ENCODE measurements at places on chromosomes 11 and 22.

GRCh38 chr11:70915158-70915985 is 337.0 kb downstream of the SHANK2 start:
- no peak for DNase-seq

- peak; percentile 32 for DNase-seq
These were observed 8.5 kb downstream of the DCHS1 start for GRCh38 chr11:6646918-6647679.

- DNase-seq: no peak
These were observed 128.4 kb upstream of the RAG2 start for GRCh38 chr11:36726420-36726819.

GRCh38 chr22:35064664-35065063 is 1.3 kb upstream of the ISX start:
- no peak for DNase-seq

DNA sequence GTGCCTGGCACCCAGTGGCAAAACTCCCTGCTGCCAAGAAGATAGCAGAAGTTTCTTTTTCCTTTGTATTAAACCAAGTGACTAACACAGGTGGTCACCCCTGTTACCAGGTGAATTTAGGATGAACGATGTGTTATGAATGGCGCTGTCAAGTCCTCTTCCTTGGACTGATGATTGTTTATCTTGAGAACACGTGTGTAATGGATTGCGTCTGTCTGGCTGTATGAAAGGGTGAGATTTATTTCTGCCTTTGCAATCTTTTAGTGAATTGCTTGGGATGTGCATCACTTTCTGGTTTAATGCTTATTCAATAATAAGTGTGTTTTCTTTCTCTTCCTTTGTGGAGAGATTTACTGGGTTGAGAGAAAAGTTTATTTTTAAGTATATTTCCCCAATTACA is 36.5 kb downstream of the SDHD start:
- no peak for DNase-seq

DNA sequence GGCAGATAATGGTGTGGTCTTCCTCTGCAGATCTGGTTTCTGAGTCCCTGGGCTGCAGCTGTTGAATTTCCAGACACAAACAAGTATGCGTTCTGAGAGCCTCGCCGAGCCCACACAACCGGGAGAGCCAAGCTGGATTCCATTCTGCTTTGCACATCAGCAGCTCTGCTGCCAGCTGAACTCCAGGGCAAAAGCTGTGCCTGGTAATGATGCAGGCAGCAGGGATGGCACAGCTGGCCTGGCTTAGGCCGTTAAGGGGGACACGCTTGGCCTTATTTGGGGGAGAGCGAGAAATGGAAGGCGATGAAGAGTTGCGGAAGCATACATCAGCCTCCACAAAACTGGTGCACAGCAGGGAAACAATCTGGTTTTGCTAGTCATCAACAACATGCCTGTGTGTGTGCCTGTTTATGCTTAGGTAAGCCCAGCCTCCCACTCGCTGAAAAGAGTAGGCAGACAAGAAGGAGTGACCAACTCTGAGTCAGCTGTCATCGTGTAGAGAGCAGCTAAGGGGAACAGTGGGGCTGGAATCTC is 25.1 kb downstream of the ADAMTS8 start:
- DNase-seq: peak; percentile 87

GRCh38 chr11:43130616-43131015 is 181.2 kb upstream of the API5 start:
- no peak for DNase-seq

DNA sequence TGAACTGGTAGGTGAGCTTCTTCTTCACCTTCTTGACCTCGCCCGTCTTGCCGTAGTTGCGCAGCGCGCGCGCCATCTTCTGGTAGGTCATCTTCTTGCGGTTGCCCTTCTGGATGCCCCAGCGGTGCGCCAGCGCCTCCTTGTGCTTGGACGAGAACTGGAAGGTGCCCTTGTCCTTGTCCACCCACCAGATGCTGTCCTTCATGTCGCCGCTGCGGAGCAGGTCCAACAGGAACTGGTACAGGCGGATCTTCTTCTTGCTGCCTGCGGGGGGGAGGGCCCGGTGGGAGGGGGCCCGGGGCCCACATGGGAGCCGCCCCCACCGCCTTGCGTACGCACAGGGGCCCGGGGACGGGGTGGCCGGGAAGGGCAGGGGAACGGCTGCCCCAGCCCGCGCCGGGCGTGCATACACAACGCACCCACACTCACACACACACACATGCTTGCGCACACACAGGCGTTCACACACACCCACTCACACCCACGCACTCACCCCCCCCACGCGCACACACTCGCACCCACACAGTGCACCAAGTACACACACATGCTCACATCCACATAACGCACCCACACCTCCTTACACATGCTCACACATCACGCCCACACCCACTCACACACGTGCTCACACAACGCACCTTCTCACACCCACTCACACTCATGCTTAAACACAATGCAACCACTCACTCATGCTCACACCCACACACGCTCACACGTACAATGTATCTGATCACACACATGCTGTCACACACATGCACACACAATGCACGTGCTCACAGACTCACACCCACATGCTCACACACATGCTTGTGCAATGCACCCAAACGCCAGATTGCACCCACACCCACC is 3.0 kb upstream of the MYBPC3 start:
- peak; percentile 88 for DNase-seq

DNA sequence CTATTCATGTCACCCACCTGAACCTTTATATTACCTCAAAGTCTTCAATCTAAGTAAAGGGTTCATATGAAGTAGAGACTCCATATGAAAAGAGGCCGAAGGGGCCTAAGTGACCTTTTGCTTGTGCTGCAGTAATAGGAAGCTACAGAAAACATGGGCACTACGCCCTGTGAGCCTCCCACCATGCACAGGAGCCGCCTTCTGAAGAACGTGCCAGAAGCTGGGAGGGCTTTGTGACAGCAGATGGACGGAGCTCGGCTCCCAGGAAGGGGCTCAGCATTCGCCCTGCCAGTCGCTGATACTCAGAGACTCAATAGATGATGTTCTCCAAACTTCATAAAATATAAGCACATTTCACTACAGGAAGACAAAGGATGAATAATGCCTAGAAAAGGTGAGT is 21.2 kb downstream of the DEAF1 start:
- DNase-seq: no peak

DNA sequence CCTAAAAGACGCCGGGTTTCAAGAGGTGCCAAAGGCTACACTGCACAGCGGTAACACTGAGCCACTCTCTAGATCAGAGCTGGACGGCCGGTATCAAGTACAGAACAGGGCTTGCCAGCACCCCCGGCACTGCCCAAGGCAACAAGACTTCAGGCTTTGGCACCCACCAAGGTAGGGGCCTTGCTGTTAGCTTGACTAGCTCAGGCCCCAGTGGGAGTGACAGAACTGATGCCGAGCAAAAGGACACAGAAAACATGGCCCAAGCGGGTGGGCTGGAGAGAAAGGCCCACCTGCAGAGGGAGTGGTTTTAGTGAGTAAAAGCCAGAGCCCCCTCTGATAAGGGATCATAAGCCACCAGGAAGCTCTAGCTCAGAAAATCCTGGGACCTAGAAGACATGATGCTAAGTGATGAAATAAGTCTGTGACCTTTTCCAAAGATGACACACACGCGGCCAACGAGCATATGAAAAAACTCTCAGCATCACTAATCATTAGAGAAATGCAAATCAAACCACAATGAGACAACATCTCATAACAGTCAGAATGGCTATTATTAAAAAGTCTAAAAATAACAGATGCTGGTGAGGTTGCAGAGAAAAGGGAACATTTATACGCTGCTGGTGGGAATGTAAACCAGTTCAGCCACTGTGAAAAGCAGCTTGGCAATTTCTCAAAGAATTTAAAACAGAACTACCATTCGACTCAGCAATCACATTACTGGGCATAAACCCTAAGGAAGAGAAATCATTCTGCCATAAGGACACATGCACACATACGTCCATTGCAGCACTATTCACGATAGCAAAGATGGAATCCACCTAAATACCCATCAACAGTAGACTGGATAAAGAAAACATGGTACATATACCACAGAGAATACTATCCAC is 12.9 kb downstream of the EHD1 start:
- peak; percentile 88 for DNase-seq

Measured in astrocyte of the spinal cord (primary cell).